ENCODE measurements at places on chromosomes 13 and 19.

- no peak for DNase-seq
Measured at GRCh38 chr19:9962623-9963290, 26.4 kb upstream of the OLFM2 start.

- no peak for DNase-seq
Measured at GRCh38 chr19:13077240-13077639, 25.4 kb downstream of the LYL1 start.

DNA sequence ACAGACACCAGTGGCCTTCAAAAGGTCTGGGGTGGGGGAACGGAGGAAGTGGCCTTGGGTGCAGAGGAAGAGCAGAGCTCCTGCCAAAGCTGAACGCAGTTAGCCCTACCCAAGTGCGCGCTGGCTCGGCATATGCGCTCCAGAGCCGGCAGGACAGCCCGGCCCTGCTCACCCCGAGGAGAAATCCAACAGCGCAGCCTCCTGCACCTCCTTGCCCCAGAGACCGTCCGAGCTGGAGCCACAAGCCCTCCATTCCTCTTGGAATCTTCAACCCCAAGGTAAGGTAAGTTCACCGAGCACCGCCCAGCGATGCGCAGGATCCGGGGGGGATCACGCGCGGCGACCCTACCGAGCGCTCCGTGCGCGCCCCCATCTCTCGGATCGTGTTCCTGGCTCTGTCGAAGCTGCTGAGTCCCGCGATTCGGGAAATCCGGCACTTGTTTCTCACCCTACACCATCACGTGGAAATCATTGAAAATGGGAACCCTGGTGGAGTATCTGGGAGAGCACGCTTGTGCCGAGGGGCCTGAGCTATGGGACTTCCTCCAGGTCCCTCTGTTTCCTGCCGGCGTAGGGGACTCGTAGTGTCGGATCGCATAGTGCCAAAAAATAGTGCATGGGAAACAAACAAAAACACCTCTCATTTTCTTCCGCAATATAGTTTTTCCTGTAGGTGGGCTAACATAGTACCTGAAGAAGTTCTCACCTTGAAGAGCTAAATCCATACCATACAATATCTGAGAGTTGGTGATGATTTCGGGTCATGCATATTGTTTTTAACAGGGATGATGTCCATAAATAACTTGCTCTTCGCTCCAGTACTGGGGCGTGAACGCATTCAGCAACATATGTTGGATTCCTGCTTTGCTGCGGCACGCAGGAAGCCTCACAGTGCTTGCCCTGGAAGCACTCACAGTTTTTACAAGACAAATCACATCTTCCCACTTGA, 9.3 kb downstream of the PDX1 start:
- DNase-seq = no peak

- no peak for DNase-seq
Measured at GRCh38 chr19:47994209-47994802, at the start of gene ELSPBP1. ELSPBP1 (plus strand) TSS chr19:47994632; CDS start chr19:48008668, 14,036 bp downstream.

- no peak for DNase-seq
Measured at GRCh38 chr13:69495096-69495495, 612.5 kb upstream of the ATXN8OS start.

DNA sequence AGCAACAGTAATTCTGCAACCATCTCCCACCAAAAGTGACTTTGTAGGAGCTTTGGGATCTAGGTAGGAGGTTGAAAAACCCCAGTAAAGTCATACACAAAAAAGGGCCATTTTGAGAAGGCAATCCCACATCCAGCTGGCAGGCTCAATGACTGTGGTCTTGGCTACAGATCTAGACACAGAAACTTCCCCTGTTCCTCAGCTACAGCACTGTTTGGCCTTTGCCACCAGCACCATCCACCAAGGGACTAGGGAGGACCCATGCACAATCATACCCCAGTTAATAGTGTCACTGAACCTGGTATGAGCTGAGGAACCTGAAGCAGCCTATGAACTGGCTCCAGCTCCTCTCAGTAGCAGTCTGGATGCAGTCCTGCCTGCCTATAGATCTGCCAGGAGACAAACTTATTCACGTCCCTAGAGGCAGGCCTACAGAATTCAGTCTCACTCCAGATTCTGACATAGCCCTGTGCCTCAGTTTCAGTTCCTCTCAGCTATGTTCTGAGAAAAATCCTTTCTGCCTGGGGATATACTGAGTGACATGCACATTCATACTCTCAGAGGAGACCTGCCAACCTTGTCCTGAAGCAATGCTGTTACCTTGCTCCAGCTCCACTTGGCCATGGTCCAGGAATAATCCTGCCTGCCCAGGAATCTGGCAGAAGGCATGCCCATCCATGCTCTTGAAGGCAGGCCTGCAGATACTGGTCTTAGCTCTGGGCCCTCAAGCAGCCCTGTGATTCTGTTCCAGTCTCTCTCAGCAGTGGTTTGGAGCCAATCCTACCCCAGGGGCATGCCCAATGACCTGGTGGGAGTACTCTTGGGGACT, 2048.3 kb upstream of the PCDH20 start:
- no peak for DNase-seq

GRCh38 chr13:114161644-114162532, 17.2 kb upstream of the CFAP97D2 start:
- DNase-seq = no peak
